HCEC 1CT (cell line): ENCODE measurements at places on chromosomes 7 and 10.

DNA sequence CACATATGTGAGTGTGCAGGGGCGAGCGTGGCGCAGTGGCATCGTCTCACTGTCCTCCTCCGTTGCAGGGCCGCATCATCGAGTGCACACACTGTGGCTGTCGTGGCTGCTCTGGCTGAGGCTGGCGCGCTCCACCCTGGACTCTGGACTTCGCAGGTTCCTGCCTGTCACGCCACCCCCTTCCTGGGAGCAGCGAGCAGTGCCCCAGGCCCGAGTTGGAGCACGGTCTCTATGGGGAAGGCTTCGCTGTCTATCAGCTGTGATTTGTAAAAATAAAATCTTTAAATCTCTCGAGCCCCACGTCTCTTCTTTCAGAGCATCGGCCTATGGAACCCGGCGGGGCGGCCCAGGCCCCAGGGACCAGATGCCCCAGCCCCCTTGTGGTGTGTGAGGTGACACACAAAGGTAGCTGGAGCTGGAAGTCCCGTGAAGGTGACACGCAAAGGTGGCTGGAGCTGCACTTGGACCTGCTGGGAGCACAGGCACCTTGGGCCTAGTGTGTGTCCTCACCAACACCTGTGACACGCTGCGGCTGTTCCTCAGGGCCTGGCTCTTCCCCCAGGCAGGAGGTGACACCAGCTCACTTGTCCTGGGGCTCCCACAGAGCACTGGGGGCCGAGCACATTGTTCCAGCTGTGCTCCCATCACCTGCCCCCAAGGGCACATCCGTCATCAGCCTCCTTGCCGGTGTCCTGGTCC lies 10.7 kb downstream of the BUD31 start:
- DNase-seq, result no peak

GRCh38 chr7:138066954-138067394 lies 9.3 kb upstream of the AKR1D1 start:
- no peak for DNase-seq

DNA sequence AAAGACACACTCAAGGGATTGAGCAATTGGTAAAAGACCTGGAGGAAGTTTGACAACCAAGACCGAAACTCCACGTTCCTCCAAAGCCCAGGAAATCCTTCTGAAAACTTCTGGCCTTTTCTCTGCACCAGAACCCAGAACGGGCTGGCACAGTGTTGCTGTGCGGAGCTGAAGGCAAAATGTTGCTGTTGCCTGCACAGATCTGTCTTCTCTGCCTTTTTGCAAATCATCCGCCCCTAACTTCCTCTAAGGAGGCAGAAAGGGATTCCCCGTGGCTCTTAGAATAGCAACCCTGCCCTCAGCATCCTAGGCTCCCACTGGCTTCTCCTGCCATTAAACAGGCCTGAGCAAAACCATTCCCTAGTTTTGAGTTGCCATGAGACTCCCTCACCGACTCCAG lies 44.9 kb downstream of the FIGNL1 start:
- no peak for DNase-seq

DNA sequence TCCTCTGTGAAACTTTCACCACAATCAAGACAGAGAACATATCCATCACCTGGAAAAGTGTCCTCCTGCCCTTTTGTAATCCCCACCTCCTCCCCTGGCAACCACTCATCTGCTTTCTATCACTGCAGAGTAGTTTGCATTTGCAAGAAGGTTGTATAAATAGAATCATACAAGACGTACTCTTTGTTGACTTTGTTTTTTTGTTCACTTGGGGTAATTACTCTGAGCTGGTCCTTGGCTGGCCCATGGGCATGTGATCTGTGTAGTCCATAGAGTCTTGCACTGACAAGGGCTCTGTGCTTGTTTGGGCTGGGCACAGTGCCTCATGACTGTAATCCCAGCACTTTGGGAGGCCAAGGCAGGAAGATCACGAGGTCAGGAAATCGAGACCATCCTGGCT lies 7.8 kb upstream of the HACD1 start:
- DNase-seq, result no peak

DNA sequence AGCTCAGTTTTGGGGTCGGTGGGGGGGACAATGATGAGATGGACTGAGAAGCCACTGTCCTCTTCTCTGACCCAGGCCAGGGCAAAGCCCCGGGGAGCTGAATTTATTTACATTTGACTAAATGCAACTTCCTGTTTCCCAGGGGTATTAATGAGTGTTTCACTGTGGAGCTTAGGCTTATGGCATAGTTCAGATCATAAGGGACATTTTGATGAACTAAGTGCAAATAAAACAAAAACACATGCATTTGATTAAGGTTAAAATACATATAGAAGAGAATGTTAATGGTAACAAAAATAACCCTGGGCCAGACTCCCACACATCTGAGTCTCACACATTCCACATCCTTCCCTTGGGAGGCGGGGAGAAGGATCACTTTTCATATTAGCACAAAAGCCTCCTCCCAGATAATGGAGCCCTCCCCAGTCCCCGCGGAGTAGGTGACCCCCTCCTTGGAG lies 320.6 kb downstream of the FRMD4A start:
- peak; percentile 67 for DNase-seq

GRCh38 chr7:54811041-54811845 lies 52.2 kb upstream of the SEC61G start:
- peak; percentile 83 for DNase-seq

GRCh38 chr7:17441557-17441956 lies 143.1 kb downstream of the AHR start:
- DNase-seq, result no peak

- peak; percentile 20 for DNase-seq
Measured at GRCh38 chr7:137626469-137627067, 220.2 kb downstream of the DGKI start.

- DNase-seq, result no peak
Measured at GRCh38 chr7:98200364-98200763, 10.9 kb upstream of the BHLHA15 start.

DNA sequence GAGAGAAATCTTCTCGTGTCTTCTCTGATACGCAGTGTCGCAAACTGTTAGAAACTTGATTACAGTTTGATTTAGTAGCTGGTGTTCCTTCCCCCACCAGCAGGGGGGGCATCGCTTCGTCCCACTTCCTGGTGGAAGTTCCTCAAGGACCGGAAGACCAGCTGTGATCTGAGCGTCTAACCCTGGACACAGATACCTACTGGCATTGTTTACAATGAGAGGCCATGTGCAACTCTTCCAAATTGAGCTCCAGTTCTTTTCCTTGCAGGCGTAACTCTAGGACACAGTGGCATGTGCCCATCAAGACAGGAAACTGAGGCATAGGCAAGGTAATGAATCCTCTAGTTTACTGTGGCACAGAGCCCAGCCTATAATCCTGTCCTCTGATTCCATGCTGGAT lies 219.0 kb downstream of the CCDC3 start:
- DNase-seq, result peak; percentile 22

DNA sequence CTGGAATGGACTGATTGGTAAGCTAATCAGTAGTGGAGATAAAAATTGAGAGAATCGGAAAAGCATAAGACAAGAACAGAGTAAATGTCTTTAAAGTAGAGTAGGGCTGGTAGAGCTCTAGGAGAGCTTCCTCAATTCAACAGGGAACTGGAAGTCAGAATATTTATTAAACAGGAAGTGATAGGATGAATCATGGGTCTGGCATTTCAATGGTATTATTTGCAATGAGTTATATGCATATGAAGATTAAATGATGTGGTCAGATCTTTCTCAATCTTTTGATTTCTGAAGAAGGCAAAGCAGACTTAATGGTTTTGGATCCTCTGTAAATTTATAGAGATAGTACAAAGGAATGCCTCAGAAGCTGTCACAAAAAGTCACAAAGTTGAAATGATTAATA lies 349.0 kb downstream of the HPSE2 start:
- DNase-seq, result peak; percentile 84

DNA sequence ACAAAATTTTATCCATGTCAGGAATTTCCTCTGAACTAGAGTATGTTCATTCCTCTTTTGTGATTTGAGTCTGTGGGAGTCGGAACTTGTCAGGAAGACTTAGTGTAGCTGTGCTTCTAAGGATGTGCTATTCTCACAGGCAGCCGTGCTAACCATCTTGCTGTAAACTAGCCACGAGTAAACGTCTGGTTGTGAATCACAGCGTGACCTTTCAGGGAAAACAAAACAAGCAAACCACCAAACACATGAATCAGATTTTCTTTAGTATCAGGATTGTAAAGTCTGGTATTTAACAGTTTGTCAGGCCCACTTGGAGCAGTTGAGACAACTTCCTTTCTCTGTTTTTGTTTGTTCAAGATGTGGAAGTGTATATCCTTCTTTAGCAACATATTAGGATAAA lies 32.0 kb downstream of the AUTS2 start:
- no peak for DNase-seq

GRCh38 chr10:33365871-33366411 lies 31.5 kb upstream of the NRP1 start:
- DNase-seq, result peak; percentile 99

- no peak for DNase-seq
Measured at GRCh38 chr10:118841881-118842605, 87.3 kb upstream of the CACUL1 start.

DNA sequence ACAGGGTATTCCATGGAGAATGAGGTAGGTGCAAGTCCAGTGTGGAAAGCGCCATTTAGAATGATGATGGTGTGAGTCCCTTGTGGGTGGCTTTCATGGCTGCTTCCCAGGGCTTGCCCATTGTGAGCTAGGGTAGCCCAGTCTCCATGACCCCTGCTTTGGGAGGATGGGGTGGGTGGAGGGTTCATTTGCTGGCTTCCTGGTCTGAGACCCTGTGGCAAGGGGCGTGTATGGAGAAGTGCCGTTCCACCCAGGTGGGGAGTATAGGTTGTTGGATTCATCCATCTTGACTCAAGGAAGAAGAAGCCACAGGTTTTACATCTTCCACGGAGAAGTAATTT lies 27.7 kb downstream of the CCM2 start:
- no peak for DNase-seq

- no peak for DNase-seq
Measured at GRCh38 chr7:111029141-111029572, 61.8 kb upstream of the LRRN3 start.

DNA sequence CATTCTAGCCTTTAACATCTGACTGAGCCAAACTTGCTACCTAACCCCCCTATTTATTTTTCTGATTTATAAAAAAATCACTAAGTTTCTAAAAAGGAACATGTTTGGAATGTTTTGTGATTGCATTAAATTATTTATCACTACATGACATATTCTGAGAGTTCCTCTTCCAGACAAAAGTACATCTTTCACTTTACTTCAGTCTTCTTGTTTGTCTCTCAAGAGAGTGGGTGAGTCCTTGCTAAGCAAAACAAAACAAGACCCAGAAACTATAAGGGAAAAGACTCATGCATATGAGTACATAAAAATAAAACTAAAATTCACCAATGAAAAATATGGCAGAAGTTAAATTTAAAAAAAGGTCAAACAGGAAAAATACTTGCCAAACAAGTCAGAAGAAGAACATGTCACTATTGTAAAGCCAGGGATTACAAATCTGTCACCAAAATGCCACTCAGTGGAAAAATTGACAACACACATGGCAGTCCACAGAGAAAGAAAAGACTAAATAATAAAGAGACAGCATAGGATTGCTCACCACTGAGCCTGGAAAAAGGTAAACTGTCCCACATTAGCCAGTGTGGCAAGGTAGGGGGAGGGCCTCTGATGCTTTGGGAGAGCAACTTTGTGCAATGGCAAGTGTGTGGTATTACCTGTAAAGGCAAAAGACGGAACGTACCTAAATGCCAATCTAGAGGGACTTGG lies 166.7 kb upstream of the ZNF32 start:
- no peak for DNase-seq

- peak; percentile 48 for DNase-seq
Measured at GRCh38 chr7:82527851-82528250, 84.3 kb upstream of the CACNA2D1 start.

DNA sequence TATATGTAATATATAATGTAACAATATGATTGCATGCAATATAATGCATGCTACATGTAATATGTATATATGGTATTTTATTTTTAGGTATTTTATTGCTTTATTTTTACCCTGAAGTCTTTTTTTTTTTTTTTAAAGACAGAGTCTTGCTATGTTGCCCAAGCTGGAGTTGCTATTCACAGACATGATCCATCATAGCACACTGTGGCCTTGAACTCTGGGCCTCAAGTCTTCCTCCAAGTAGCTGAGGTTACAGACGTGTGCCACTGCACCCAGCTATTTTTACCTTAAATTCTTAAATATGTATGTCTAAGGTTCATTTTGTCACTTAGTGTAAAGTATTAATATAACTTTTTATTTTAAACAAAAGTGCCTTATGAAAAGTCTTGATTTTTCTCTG lies 47.1 kb downstream of the MKLN1 start:
- DNase-seq, result no peak

DNA sequence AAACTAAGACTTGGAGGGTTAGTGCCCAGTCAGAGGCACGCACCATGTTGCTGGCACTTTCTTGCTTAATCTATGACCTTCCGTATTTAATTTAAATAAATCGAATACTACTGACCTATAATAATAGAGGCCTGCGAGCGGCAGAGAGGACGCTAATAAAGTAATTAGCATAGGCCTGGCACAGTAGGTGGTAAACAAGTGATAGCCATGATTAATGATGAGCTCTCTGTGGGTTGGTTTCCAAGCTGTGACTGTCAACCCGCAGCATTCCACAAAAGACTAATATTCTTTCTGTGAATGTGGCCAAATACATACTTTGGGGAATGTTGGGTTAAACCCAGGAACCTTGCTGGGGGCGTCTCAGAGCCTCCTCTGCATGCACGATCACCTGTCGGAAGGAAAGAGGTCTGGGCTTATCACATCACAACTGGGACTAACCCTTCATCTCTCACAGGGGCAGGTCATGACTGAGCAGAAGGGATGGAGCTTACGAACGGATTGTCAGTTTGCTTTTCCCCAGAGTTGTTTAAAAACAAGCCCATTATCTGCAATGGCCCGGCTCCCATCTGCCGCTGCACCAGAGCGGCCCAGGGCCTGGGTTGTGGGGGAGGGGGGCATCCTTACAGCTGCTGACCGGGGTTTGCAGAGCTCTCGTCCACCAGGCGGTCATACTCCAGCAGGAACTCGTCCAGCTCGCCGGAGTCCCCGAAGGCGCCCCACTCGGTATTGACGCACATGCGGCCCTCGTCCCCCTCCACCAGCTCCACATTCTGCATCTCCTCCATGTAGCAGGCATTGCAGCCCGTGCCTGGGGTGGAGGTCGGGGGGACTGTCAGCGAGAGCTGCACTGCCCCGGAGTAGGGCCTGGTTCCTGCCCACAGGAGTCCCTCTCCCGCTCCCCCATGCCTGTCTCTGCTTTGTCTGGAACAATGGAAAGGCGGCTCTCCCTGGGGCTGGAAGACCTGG lies 6.2 kb upstream of the MYL7 start:
- DNase-seq, result no peak

DNA sequence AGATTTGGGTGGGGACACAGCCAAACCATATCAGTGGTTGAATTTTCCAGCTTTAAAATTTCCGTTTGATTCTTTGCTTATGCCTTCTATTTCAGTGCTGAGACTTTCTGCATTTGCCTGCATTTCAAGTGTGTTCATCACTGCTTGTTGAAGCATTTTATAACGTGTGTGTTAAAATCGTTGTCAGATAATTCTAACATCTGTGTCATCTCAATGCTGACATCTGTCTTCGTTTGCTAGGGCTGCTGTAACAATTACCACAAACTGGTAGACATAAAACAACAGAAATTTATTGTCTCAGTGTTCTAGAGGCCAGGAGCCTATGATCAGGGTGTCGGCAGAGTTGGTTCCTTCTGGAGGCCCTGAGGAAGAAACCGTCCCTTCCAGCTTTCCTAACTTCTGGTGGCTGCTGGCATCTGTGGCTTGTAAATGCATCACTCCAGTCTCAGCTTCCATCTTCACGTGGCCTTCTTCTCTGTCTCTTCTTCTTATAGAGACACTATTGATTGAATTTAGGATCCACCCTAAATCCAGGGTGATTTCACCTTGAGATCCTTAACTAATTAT lies 71.1 kb upstream of the SDK1 start:
- no peak for DNase-seq

GRCh38 chr7:127946111-127946510 lies 85.1 kb downstream of the LRRC4 start:
- DNase-seq, result no peak
